ENCODE measurements at places on chromosomes 1 and 21.

GRCh38 chr1:67274623-67275325 lies 32.9 kb upstream of the IL12RB2 start:
- DNase-seq, result no peak

DNA sequence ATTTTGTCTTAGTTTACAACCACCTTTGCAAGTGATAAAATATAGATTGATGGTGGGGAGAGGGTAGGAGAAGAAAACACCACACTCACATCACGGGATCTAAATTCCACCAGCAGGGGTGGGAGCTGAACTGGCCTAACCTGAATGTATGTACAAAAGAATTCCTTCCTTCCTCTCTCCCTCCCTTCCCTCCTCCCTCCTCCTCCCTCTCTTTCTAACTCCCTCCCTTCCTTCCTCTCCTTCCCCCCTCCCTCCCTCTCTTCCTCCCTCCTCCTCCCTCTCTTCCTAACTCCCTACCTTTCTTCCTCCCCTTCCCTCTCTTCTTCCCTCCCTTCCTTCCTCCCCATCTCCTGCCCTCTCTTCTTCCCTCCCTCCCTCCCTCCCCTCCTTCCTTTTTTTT lies 40.2 kb downstream of the HIVEP3 start:
- DNase-seq, result no peak

DNA sequence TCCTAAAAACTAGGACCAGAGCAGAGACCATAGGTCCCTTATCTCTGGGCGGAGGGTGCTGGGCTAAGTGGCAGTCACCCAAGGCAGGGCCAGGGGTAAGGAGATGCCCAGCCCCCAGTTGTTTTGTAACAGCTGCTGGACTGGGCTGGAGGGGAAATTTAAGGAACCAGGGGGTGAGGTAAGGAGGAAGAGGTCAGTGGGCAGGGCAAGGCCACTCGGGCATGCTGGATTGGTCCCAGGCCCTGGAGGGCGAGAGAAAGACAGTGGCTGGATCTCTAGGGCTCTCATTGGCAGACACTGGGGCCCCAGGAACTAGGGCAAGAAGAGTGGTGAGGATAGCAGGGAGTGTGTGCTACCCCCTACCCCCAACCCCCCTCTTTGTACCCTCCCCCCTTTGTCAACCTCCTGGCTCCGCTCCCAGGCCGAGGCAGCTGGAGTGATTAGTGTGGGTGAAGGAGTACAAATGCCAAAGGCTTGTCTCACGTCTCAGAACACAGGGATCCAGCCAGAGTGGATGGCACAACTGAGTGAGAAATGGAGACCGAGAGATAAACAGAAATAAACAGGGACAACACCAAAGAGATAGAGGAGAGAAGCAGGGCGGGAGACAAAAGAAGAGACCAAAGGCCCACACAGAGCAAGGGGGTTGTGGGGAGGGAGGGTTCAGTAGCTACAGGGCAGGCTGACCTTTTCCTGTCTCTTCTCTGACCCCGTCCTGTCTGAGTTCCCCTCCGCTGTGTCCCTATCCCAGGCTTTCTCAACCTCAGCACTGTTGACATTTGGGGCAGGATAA lies 20.5 kb upstream of the THRAP3 start:
- DNase-seq, result no peak

GRCh38 chr1:226762988-226763904 lies 24.2 kb upstream of the ITPKB start:
- no peak for DNase-seq

- DNase-seq, result no peak
These were observed 110.8 kb downstream of the GREM2 start for GRCh38 chr1:240501115-240501514.

DNA sequence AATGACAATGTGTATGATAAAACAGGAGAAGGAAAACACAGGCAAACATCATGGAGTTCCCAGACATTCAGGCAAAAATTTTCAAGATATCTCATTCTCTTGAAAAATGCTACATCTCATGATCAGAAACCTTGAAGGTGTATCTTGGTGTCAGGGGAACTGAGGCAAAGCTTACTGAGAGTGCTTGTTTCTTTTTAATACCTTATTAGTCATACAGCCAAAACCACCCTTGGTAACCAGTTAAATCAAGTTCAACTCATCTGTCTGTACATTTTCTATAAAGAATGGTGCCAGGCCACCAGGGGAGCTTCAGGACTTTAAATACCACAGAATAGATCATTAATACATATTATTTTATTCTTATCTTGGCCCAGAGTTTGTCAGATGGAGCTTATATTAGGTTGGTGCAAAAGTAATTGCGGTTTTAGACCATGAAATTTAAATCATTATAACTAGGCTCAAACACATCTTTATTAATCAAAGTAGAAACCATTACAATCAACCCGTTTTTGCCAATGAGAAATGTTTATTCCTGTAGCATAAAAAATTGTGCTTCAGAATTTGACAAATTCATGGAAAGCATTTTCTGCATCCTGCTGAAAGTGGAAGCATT lies 1036.0 kb downstream of the AMY1C start:
- no peak for DNase-seq

GRCh38 chr1:21324368-21325141 lies 34.3 kb upstream of the ECE1 start:
- no peak for DNase-seq

DNA sequence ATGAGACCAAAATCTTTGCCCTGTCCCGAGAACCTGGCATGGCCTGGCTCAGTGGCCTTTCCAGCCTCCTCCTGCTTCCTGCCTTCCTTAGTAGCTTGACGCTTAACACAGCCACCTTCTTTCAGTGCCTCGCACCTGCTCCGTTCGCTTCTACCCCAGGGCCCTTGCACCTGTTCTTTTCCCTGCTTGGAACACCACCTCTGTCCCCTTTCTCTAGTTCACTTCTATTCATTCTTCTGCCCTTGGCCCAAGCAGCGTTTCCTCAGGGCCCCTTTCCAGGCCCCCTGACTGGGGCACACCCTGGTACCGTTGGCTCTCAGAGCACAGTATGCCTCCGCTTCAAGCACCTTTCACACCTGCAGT lies 9.0 kb upstream of the HTR6 start:
- no peak for DNase-seq

GRCh38 chr1:110050602-110051261 lies 16.3 kb downstream of the STRIP1 start:
- DNase-seq, result no peak

GRCh38 chr21:38639571-38640354 lies 141.5 kb upstream of the ERG start:
- no peak for DNase-seq

DNA sequence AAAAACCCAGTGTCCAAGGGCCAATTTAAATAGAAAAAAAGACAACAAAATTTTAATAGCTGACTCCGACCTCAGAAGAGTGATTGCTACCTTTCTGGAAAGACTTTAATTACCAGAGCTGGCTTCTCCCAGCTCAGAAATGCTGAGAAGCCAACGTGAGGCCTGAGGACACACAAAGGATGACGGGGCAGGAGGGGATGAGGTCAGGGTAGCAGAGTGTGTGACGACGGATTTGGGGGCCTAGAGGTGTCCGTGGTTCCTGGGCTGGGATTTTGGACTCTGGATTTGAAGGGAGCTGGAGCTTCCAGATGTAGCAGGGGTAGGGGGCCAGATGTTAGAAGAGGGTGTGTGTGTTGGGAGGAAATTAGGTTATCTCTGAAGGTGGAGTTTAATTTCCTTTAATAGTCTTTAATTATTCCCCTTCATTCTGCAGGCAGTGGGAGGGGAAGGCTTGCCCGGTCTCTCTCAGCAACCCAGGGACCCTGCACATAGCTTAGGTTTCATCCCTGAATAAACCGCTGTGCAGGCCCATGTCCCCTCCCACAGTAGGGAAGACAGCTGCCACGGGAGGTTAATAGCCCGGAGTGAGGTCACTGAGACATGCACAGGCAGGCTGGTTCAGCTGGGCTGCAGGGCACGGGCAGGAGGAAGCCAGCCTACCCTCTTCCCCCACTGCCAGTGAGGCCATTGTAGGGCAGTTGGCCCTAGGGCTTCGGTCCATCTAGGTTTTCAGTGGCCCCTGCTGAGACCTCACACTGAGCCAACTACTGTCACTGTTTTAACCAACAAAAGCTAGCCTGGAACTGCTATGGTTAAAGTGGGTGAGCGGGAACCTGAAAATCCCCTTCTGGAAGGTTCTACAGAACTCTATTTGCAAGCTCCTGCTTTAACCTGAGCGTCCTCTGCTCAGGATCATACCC lies 3.8 kb upstream of the PADI3 start:
- no peak for DNase-seq

Data from stimulated activated CD8-positive, alpha-beta memory T cell treated with anti-CD3 and anti-CD28 coated beads, Interleukin-4, amount 100 ng/mL, for 1 hour (primary cell).